ENCODE measurements at places on chromosomes 16 and 17.
A peak's percentile ranks its signal among the peaks of the same experiment; 100 is the strongest.

- no peak for DNase-seq
These were observed 5.4 kb downstream of the MARCHF10 start for GRCh38 chr17:62802561-62803205.

DNA sequence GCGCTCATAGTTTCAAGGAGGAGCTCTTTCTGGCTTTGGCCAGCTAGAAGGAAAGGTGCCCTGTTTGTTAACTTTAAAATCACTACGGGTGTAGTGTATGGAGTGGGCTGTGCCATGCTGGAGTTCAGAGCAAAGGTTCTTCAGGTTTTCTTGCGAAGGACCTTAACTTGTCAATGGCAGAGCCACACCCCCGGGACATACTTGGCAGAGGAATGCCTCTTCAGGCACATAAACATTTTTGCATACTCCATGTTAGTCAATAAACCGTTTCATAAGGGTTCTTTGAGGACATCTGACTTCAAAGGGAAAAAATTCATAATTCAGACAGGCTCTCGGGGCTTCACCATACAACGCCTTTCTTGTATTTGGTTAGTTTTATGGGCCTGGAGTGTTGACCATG lies 113.0 kb upstream of the PLCG2 start:
- DNase-seq: no peak

DNA sequence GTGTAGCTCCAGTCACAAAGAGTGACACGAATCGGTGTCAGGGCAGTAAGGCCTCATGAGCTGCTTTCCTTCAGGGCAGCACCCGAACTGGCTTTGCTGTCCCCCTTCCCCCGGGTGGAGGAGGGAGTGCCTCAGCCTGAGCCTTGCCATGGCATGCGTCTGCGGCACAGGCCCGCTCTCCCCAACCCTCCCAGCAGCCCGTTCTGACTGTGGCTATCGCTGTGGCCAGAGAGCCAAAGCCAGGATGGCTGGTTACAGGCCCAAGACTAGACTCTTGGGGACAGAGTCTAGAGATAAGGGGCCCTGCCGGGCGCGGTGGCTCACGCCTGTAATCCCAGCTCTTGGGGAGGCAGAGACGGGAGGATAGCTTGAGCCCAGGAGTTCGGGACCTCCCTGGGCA lies 25.9 kb downstream of the CLUH start:
- no peak for DNase-seq

DNA sequence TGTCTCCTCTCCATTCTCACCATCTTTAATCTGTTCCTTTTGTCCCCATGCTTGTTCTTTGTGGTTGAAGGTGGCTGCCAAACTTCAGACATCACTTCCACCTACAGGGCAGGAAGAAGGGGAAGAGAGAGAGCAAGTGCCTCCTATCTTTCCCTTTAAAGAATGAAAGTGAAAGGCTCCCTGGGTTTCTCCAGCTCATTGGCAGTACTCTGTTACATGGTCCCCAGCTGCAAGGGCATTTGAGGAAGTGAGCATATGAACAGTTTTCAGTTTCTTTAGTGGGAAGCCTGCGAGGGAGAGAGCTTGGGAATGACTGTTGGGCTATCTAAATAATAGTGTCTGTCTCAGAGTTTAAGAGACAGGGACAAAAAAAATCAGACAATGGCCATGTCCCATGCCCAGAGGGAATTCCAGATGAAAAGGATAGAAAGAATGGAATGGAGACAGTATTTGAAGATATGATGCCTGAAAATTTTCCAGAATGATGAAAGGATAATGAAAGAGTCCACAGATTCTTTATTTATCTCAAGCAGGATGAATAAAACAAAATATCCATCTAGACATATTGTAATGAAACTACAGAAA lies 159.9 kb downstream of the LGALS9B start:
- no peak for DNase-seq

GRCh38 chr16:4944333-4945281 lies 7.7 kb upstream of the PPL start:
- no peak for DNase-seq

DNA sequence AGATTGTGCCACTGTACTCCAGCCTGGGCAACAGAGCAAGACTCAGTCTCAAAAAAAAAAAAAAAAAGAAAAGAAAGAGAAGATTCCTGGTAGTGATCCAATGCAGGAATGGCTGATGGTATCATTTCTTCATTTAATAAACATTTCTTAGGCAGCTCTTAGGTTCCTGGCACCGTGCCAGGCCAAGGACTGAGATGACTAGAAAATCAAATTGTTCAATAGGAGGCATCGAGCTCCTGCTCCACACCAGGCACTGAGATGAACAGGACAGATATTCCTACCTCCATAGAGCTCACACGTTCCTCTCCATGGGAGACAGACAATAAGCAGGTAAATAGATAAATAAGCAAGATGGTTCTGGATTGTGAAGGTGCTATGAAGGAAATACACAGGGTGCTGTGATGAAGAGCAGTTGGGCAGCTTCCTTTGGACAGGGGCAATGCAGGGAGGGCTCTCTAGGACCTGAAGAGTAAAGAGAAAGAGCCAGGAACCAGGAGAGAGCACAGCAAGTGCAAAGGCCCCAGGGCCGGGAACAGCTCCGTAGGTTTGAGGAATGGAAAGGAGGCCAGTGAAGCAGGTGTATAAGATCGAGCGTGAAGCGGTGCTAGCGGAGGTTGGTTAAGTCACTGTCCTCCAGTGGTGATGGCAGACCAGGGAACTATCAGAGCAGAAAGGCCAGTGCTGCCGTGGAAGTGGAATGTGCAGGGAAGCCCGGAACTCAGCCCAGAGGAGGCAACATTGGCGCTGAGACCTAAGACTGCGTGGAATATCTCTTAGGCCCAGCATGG lies 26.5 kb upstream of the CRHR1 start:
- DNase-seq: no peak

DNA sequence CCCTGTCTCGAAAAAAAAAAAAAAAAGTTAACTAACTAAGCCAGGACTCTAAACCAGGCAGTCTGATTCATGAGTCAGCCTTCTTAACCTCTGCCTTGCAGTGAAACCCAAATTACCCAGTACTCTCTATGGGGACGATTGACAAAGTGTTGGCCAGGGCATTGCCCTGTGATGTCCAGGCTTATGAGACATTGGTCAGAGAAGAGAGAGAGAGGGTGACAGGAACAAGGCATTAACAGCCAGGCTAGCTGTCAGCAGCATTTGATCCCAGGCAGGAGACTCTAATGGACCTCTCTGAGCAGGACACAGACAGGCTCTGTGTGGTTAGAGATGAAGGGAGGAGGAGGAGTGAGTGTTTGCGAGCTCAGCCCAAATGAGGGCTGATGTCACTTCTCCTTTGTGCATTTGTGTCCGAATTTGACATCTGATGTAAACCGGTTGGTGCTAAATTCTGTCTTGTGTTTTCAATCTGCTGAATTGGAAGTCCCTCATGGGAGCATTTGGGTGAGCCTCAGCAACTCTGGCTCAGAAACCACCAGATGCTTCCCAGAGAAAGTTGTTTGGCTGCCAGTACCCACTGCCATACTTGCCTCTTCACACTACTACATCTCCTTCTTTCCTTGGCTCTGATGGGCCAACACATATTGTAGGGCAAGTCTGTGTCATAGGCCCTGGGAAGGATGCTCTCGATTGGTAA lies 4.3 kb upstream of the MYL4 start:
- no peak for DNase-seq

- peak; percentile 91 for DNase-seq
These were observed 16.8 kb upstream of the RMI2 start for GRCh38 chr16:11328172-11329070.

DNA sequence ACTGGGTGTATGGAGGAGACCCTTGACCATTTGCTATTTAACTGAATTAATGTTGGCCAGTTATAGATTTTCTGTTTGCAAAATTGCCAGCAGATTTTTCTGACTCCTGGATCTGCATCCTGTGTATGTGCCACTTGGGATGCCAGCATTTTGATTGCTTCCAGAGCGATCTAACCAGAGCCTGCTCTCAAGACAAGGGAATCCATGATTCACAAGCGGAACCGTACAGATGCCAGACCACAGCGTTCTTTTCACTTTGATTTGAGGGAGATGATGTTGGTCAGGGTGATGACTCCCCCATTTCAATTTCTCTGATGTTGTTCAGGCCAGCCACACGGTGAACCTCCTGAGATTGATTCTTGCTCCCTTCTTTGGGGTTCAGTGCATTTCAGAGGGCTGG lies 228.7 kb downstream of the CDH13 start:
- no peak for DNase-seq

DNA sequence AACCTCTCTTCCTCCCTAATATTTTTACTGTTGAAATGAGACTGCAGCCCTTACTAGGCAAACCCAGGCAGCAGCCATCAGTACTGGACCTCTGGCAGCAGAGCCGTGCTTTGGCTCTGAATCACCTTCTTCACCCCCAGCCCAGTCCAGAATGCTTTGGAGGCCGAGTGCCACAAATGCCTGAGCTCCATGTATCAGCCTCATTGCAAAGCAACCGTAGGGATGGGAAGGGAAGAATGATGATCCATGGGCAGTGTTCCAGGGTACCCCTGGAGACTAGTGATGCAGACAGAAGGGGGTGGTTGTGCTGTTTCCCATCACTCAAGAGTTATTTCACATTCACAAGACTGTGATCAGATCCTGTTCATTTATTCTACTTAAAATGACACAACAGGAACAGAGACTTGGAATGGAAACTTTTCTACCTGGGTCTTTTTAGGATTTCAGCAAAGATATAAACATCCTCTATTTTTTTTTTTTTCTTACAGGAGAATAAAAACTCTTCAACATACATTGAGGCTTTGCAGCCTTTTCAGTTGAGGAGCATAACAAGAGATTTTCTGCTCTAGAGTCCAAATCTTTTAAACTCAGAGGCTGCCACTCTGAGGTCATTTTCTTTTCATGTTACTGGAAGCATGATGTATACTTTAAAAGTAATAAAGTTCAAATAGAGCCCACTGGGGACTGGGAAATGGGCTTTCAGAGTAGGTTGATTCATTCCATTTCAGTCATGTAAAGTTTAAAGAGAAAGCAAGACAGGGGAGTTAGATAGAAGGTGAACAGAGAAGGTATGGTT lies 138.3 kb downstream of the KCNJ2 start:
- no peak for DNase-seq

DNA sequence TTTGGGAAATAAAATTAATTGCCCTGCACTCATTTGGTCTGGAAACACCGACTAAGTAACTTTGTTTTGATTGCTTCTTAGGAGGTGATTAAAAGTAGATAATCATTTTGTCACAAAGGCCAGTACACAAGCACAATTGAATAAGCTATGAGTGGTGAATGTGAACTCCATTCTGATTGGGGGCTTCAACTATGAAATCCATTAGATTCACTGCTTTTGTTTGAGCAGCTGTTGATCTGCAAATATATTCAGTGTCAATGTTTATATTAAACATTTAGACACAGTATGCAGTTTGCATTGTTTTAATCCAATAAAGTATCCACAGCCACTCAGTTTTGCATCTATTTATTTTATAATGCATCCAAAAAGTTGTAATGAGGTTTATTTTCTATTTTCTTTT lies 817.5 kb downstream of the CDH11 start:
- DNase-seq: no peak

DNA sequence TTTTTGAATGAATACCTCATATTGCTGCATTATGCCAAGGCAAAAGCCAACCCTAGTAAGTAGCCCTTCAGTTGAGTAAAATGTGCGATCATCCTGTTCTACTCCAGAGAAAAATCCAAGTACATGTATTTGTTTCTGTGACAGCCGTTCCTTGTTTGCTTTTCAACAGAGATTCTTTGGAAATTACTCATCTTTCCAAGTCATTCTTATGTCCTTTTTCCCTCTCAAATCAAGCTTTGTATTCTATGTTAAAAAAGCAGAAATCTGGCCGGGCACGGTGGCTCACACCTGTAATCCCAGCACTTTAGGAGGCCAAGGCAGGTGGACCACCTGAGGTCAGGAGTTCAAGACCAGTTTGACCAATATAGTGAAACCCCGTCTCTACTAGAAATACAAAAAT lies 112.9 kb upstream of the HAS3 start:
- no peak for DNase-seq

DNA sequence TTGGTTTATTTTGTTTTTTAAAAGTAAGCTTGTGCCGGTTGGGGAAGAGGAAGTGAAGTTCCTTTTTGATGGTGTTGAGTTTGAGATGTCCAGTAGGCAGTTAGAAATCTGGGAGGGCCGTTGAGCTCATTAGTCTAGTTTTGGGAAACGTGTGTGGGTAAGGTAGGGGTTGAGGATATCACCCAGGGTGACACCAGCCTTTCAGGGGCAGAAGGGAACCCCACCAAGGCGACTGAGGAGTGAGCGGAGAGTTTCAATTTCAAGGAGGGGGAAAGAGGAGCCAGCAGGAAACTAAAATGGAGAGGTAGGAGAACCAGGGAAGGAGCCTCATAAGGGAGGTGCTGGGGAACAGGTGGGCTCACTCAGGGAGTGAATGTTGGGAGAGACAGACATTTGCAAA lies 22.7 kb downstream of the HAPSTR1 start:
- no peak for DNase-seq

DNA sequence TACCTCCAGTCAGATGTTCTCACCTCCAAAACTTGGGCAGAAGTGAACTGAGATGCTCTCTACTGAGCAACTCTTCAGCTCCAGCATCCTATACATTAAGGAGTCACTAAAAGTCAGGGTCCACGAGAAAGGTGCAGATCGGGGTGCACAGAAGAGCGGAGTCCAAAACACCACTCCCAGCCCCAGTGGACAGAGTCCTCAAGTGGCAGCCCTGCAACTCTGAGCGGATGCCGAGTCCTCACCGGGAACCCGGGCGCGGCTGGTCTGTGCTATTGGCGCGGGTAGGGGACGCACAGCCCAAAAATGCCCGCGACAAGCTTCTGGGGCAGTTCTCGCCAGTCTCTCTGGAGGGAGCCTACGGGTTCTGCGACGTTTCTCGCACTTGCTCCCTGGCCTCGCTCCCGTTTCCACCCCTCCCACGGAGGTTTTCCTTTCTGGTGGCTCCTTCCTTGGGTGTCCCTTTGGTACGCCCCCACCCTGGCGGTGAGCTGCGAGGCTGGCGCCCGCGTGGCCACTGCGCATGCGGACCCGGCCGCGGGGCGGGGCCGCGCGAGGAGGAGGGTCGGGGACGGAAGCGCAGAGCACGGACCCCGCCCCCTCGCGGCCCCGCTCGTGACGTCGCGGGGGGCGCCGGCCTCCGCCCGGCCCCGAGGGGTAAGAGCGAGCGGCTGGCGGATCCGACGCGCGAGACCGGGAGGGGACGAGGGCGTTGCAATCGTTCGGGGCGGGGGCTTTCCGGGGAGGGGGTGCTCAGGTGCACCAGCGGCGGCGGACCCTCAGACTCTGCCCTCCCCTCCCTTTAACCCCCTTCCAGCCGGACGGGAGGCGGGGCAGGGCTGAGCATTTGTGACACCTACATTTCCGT lies at the start of gene TMEM219:
TMEM219 (plus strand) TSS at position 601 of the 865 bp plus-strand sequence. CDS start 1,065 bp downstream, outside the sequence.
- peak; percentile 66 for DNase-seq

DNA sequence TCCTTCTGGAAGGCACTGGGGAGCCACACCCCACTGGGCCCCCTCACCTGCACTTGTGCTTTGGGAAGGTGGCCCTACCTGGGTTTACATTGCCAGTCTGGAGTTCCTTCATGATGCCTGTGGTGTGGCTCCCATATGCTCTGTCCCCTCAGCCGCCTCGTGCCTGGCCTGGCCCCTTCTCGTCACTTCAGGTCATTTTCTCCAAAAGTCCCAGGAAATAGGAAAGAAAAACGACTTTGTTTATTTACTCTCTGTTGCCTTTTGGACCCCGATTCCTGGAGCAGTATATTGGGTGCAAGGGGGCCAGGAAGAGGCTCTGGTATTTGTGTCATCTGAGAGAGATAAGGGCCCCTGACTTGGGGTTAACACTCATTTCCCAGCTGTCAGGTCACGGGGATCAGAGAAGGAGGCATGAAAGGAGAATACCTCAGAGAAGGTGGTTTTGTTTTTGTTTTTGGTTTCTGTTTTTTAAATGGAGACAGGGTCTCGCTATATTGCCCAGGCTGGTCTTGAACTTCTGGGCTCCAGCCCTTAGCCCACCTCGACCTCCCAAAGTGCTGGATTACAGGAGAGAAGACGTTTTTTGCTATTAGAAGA lies 4.7 kb downstream of the SOCS3 start:
- no peak for DNase-seq

- no peak for DNase-seq
These were observed 14.5 kb downstream of the TSPOAP1 start for GRCh38 chr17:58313815-58314705.

All from urinary bladder (tissue), 4 donors.